ENCODE measurements at places on chromosomes 12 and 14.

DNA sequence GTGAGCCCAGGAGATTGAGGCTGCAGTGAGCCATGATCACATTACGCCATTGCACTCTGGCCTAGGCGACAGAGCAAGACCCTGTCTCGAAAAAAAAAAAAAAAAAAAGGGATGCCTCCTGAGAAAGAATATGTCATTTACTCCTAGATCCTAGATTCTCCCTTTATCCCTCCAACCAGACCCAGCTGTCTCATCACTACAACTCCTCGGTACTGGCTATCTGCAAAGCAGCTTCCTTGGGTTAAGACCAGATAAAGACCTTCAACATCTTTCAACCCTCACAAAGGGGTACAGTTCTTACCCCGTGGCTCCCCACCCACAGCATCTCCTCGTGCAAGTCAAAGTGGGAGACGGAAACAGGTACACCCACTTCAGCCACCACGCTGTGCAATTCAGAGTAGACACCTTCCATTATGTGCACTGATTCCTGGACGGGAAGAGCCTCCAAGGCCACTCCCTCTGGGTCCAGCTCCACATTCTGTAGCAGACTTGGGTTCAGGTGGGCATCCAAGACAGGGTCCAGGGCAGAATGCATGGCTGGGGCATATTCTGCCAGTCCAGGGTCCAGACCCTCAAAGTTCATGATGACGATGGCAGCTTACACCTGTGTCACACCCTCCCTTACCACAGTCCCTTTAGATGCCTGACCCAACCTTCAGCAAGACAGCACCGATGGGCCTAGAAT is 1.1 kb downstream of the PAN2 start:
- DNase-seq = no peak

DNA sequence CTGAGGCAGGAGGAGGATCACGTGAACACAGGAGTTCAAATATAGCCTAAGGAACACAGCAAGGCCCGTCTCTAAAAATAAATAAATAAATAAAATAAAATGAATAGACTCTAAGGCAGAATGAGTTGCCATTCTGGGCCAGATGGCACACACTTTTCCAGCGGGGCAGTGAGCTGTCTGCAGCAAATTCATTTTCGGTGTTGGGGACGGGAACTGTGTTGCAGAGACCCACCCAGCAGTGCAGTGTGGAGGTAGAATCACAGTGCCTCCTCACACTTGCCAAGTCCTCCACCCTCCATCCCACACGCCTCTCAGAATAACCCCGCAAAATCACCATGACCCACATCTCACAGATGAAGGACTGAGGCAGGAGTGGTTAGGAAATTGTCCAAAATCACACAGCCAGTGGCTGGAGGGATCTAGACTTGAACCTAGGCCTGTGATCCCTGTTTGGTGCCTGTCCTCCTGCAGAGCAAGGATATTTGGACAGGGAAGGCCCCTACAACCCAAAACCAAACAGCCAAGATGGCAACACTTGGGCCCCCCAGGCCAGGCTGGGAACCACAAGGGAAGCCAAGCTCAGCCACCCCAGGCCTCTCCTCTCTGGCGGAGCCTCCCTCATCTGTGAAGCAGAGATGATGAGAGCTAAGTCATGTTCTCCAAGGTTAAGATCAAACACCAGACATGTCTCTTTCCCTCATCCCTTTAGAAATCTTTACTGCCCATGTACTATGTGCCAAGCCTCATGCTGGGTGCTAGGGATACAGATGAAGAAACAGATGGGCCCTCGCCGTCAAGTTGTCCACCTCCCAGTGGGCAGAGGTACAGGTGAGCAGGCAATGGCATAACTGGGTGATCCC is 152.7 kb downstream of the DPF3 start:
- DNase-seq = no peak

DNA sequence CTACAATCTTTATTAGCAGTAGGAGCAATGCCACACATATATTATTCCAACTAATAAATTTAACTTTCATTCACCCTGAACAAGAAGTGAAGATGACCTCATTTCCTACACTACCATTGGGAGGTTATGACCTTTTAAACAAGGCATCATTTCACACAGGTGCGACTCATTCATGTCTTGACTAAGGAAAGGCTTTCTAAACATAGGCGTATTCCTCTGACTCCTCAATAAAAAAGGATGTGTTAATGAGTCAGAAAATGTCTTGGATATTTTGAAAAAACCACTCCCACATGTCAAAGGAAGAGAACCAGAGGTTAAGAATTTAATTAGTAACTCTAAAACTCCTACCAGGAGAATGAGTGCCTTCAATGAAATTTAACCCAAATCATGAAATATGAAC is 115.2 kb downstream of the PRICKLE1 start:
- DNase-seq = no peak

- DNase-seq = no peak
Observed at GRCh38 chr12:58248599-58248998, 307.2 kb downstream of the ATP23 start.

GRCh38 chr12:6205144-6205539 is 4.9 kb downstream of the CD9 start:
- no peak for DNase-seq

- DNase-seq = no peak
Observed at GRCh38 chr14:67666750-67667449, 7.5 kb downstream of the VTI1B start.

GRCh38 chr12:8157484-8158198 is 826 bp downstream of the ZNF705A start:
- DNase-seq = no peak

GRCh38 chr12:67780580-67781084 is 132.1 kb downstream of the DYRK2 start:
- DNase-seq = no peak

DNA sequence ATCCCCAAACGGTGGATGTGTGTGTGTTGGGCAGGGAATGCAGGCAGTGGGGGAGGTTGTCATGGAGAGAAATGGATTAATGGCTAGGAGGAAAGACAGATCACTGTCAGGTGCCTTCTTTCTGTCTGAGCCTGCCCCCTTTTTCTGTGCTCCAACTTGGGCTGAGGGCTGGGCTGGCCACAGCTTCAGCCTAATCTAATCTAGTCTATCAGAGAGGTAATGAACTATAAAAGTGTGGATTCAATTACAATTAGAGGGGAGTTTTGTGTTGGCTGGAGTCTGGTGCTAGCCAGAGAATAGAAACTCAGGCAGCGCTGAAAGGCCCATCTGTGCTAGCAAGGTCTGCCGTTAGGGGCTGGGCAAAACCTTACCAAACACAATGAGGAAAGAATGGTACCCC is 41.2 kb downstream of the NEUROD4 start:
- DNase-seq = no peak

DNA sequence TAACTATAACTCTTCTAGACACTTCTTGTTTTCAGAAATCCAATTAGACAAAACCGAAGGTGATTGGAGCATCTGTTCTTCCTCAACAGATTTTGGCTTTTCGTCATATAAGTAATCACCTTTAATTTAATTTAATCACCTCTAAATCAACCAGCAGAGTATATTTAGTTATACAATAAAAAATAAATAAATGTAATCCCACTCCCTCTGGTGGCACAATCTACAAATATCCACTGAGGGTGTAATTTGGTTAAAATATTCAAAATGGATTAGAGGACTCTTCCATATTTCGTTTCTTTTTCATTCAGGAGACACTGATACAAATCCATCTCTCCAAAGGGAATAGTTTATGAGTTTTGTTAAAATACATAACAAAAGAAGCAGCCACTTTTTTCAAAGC is 18.3 kb upstream of the SLC35F4 start:
- no peak for DNase-seq

DNA sequence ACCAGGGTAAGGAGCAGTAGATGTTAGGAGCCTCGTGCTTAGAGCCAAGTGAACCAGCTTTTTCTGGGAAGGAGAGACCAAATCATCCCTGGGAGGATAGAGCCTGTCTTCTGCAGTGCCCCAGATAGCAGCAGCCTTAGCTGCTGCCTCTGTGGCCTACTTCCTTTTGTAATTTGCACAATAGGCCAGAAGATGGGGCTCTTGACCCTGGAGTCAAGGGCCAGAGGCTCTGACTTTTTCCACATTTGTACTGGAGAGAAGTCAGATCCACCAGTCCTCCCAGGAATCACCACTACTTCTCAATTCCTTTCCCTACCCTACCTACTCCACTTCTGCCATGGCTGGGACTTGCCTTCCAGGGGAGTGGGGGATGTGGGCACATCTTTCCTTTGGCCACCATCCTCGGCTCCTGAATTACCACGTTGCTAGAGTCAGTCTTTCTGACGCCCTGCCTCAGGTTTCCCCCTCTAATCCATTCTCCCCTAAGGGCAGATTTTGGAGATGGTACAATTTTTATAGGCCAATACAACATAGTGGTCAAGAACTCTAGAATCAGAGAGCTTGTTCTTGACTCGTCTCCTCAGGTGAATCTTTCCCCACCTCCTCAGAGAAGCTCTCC is 3.3 kb upstream of the SLC4A8 start:
- no peak for DNase-seq

DNA sequence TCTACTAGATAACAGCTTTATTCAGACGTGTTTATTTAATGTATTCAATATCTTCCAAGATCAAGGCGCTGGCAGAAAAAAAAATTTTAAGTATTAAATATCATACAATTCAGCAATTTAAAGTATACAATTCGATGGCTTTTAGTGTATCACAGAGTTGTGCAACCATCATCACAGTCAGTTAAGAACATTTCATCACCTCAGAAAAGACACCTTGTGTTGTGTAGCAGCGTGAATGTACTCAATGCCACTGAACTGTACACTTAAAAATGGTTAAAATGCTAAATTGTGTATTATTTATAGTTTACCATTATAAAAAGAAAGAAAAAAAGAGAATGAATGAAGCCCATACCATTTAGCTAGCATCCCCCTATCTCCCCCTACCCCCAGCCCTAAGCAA is 96.4 kb downstream of the RIN3 start:
- DNase-seq = no peak

DNA sequence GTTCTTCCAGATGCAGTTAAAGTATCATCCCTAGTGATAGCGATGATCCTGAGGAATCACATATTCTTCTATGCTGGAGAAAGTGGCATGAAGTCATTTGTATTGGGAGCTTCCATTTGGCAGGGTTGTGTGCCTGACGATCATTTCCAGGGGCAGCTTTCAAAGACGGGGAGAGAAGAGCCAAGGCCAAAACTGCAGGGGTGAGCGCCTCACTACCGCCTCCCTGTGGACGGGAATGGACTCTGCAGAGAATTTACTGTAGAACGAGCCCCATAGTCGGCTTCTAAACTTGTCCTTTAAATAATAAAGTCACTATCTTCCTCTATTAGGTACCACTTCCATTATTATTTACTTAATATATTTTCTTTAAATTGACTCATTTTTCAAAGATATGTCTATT is 555.9 kb upstream of the TMEM132C start:
- no peak for DNase-seq

DNA sequence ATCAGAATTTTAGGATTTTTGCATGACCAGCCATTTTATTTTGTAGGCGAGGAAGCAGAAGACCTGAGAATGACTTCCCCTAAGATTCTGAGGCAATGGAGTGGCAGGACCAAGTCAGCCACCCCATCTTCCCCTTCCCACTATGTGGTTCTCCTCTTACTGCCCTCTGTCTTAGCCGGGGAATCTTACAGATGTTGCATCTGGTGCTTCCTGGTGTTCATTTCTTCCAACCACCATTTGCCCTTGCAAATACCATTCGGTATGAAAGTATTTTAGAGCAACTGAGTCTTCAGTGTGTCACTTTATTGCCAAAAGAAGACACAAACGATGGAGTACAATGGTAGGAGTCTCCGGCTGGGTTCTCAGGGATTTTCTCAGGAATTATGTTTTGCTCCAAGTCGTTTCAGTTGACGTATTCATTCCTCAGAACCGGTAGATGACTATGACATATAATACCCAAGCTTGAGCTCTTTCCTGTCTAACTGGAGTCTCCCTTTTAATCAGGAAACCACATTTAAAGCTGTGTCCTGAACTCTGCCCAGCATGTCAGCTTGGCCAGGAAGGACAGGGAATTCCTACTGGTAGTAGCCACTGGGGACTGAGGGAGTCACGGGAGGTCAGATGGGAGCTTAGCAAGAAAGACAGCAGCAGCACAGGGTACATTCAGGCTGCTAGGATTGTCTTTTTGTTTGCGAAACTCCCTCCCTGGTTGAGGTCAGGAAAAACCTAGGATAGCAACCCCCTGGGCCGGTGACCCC is 87.0 kb downstream of the SAMD4A start:
- no peak for DNase-seq

GRCh38 chr12:77992760-77993159 is 162.1 kb downstream of the NAV3 start:
- DNase-seq = no peak

DNA sequence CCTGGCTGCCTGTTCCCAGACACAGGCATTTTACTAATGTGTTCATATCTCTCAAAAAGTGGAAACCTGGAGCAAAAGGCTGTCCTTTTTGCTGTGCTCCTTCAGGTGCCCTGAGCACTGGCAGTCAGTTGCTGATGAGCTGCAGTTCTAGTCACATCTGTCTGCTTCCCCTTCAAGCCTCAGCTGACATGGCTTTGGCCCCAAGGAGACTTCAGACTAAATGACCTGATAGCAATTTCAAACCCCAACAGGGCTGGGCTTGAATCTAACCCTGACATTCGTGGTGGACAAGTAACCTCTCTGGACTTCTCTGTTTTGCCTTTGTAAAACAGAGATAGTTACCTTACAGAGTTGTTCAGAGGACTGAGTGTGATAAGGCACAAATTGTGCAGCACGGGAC is 5.7 kb downstream of the SERPINA9 start:
- DNase-seq = no peak

GRCh38 chr14:32397861-32398640 is 69.0 kb downstream of the AKAP6 start:
- no peak for DNase-seq

DNA sequence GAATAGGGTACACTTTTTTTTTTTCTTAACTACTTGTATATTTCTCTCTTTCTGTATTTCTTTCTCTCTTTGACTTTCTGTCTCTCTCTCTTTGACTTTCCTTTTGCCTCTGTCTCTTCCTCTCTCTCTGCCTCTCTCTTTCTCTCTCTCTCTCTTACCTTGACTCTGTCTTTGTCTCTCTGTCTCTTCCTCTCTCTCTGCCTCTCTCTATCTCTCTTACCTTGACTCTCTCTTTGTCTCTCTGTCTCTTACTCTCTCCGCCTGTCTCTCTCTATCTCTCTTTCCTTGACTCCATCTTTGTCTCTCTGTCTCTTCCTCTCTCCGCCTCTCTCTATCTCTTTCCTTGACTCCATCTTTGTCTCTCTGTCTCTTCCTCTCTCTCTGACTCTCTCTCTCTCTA is 62.4 kb upstream of the PRMT8 start:
- DNase-seq = no peak

GRCh38 chr12:51406290-51406689 is 15.1 kb upstream of the GALNT6 start:
- DNase-seq = no peak

Measured in activated T-helper 1 cell treated with Interleukin-2 at 50 U/mL for 16 hours (primary cell).